ENCODE measurements at places on chromosomes 11 and 22.

DNA sequence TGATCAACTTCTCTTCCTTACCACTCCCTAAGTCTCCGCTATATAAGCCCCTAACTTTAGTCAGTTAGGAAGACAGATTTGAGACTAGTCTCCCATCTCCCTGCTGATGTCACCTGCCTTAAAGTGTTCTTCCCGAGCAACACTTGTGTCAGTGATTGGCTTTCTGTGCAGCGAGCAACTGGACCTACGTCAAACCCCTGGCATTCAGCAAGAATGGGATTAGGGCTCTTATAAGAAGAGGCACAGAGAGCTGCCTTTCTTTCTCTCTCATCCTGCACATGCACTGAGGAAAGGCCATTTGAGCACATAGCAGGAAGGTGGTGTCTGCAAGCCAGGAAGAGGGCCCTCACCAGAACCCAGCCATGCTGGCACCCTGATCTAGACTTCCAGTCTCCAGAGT lies 116.6 kb upstream of the THY1 start:
- DNase-seq = no peak

DNA sequence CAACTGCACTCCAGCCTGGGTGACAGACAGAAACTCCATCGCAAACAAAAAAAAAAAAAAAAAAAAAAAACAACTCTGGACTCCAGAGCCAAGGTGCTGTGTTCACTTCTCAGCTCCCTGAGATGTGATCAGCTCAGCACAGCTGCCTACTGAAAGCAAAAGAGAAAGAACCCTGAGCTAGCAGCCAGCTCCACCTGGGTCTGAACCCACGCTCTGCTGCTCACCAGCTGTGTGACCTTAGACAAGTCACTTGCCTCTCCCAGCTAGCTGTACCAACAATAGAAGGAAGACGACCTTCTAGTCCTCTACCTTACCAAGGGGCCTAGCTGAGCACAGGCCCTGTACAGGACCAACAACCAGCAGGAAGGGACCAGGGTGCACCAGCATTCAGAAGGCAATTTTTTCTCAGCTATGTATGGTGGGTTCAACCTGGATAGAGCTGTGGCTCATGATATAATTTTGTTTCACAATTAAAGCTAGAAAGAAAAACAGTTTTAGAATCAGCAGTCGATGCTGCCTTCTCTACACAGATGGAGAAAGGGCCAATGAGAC lies 3.8 kb downstream of the DGCR2 start:
- no peak for DNase-seq

DNA sequence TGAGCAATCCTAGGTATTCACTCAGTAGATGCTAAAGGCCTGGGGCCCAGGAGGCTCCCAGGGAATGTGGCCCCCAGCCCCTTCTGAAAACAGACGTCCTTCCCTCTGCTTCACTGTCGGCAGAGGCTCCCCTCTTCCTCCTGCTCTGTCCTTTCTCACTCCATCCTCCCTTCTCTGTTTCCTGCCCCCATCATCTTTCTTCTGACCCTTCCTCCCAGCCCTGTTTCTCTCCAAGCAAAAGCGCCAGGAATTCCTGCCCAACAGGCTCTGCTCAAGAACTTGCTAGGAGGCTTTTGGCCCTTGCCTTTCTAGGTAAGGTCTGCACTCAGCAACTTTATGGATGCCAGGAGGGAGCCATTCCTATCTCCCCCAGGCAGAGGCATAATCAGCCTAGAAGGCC lies 300.5 kb downstream of the NTM start:
- DNase-seq = no peak

- DNase-seq = no peak
These were observed 2.1 kb upstream of the LZTR1 start for GRCh38 chr22:20979940-20980453.

DNA sequence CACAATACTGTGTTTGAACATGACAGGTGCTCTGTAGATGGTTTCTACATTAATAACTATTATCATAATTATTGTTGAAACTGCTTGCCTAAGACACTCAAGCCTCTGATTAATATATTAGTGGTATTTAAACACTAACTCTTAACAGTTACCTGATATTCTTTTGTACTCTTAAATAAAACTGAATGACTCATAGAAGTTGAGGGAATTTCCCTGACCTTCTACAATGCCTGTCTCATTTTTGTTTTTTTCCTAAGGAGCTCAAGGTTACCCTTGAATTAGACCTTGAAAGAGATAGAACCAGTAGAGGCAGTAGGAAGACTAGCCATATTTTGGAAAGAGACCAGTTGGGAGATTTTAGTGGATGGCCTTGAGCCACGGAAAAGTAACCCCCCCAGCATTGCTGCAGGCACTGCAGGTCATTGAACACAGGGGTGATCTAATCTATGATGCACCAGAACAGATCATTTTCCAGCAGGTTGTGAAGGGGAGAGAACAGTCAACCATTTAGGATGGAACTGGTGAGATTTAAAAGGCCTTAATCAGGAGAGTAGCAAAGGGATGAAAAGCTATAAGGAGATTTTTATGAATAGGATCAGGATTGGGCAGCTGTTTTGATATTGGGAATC lies 148.3 kb downstream of the PGR start:
- DNase-seq = no peak

GRCh38 chr11:61949169-61950034 lies 749 bp upstream of the BEST1 start:
- DNase-seq = no peak
